ENCODE measurements at places on chromosomes 12 and 14.
A peak's percentile ranks its signal among the peaks of the same experiment; 100 is the strongest.

DNA sequence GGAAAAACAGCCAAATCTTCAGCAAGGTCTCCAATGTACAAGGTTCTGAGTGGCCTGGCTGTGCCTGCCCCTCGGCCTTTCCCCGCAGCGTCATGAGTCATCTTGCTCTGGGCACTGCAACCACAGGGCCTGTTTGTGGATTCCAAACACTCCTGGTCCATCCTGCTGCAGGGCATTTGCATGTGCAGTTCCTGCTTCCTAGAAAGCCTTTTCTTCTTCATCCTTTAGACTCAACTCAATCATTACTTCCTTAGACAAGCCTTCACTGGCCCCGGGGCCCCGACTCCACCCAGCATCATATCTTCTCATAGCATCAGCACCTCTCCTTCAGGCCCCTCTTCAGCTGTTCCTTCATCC lies 101.8 kb upstream of the EGLN3 start:
- no peak for DNase-seq

DNA sequence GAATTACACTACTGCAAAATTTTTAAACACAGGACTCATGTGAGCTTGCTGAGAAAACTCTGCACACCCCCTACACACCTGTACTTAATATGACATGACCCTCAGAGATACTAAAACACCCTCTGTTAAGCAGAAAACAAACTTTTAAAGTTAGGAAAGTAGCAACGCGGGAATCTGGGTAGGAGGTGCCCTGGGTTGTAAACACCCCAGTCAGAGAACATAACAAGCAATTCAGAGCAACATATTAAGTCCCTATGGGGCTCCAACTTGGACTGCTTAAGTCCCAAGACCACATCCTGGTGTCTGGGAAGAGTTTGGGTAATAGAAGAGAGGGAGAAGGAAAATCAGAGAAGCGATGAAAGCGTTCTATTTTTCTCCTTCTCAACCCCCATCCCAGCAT lies 1.2 kb downstream of the ATF7 start:
- DNase-seq, result no peak

DNA sequence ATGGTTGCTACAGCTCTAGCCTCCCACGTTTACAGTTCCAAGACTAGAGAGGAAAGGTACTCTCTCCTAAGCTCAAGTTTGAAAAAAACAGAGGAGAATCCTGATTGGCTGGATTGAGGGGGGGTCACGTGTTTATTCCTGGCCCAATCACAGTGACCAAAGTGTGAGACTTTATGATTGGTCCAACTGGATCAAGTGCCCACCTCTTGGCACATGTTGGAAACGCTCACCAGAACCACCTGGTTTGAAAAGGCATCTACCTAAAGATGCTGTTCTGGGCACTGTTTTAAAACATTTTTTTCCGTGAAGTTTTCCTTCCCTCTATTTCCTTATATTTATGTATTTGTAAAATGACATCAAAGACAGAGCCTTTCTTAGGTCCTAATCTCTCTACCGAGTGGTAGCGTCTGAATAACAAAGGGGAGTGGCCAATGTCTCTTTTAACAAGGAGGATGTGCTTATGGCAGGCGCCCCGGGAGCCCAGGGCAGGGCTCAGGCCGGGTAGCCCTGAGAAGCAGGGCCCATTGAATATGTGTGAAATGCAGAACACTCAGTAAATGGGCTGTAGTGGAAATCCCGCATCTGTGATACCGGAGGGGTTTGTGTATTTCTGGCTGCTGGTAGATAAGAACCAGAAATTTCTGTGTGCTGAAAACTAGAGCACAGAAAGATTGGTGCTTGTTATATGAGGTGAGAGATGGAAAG lies 146.2 kb downstream of the ATP23 start:
- DNase-seq, result no peak

DNA sequence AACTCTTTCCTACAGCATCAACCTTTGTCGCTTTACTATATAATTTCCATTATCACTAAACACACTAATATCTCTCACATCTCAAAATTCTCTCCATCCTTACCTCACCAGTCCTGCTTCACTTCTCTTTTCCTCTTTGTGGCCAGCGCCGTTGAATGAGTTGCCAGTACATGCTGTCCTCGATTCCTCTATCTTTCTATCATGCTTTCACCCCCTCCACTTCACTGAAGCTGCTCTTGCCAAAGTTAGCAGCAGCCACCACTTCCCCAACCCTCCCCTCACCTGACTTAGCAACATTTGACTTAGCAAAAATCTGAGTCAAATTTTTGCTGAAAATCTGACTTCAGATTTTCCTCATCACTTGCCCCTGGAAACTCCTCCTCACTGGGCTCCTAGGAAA lies 210.4 kb downstream of the ANO6 start:
- no peak for DNase-seq

DNA sequence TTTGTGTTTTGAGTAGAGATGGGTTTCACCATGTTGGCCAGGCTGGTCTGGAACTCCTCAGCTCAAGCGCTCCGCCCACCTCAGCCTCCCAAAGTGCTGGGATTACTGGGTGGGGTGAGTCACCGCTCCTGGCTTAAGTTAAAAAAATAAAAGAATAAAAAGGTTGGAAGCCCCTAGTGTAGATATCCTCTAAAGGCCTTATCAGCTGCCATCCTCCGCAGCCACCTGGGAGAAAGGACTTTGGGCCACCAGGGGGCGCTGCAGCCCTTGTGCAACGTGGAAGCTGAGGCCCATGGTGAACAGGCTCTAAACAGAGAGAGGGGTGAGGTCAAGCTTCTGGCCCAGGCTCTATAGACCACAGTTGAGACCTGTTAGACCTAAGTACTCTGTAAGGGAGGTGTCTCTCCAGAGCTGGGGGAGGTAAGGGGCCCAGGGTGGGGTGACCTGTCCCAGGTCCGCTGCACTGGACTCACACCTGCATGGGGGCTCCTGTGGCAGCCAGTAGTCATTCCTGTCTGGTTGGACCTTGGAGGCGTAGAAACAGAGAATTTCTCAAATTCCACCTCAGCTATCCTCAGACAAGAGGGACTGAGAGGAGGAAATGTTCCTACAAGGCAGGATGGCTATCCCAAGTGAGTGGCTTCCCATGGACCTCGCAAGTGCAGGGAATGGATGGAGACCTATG lies 14.0 kb upstream of the RACGAP1 start:
- peak; percentile 87 for DNase-seq

Measured in brain (organoid and tissue), 16 donors.